ENCODE measurements at places on chromosomes 16 and 17.

DNA sequence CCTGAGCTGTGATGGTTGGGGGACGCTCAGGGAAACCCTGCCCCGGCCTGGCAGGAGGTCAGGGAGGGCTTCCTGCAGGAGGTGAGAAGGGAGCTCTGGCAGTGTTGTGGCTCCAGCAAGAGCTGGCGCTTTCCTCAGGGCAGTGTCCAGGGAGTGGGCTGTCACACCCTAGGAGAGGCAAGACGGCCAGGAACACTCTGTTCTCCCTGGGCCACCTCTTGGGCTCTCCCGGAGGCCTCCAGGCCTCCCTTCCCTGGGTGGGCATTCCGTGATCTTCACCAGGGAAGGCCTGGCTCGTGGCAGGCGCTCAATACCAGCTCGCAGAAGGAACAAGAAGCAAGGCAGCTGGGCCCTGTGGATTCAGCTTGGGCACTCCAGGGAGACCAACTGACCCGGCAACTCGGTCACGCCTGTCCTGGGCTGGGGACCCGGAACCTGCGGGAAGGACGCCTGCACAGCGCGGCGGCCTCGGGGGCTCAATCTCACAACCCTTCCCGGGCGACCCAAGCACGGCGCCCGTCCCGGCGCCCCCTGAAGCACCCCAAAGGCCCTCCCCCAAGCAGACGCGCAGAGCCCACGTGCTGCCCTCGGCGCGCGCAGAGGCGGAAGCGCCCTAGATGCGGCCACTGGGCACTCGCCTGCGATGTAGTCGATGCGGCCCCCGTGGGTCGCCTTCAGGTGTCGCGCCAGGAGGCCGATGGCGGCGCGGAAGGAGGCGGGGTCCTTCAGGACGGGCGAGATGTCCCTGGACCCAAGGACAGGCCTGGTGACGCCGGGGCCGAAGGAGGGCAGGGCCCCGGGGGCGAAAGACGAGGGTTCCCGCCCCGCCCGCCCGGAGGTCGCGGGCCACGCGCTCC, 588 bp downstream of the APRT start:
- DNase-seq: peak; percentile 84

- no peak for DNase-seq
Measured at GRCh38 chr17:44970136-44970741, 2.1 kb upstream of the C1QL1 start.

GRCh38 chr17:40111221-40112128, 10.3 kb upstream of the MSL1 start:
- DNase-seq: peak; percentile 87

DNA sequence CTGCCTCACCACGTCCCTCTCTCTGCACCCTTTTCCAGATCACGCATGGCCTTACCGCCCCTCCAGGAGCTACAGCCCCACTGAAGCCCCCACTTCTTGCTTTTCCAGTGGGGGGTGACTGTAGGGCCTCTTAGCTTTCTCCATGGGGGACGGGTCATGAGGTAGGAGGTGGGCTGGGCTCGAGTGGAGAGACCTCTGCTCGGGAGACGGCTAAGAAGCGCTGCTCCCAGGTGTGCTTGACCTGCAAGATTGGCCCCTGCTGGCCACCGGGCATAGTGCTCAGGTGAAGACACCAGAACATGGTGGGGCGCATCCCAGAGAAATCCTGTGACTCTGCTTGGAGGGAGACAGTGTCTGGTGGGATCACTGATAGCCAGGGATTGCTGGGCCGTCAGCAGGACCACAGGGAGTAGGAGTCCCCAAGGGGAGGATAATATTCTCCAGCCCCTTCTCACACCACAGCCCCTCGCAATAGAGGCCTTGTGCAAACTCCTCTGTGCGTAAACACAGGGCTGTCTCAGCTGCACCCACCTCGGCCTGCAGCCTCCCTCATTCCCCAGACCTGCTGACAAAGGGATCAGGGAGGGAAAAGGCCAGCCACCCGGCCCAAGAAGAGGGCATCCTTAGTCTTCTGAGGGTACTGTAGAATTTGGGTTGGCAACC, 8.9 kb upstream of the GALK1 start:
- DNase-seq: no peak

GRCh38 chr16:31129568-31130335, 5.8 kb downstream of the PRSS8 start:
- DNase-seq: no peak

- no peak for DNase-seq
Measured at GRCh38 chr16:69903865-69904415, 47.2 kb upstream of the CLEC18A start.

DNA sequence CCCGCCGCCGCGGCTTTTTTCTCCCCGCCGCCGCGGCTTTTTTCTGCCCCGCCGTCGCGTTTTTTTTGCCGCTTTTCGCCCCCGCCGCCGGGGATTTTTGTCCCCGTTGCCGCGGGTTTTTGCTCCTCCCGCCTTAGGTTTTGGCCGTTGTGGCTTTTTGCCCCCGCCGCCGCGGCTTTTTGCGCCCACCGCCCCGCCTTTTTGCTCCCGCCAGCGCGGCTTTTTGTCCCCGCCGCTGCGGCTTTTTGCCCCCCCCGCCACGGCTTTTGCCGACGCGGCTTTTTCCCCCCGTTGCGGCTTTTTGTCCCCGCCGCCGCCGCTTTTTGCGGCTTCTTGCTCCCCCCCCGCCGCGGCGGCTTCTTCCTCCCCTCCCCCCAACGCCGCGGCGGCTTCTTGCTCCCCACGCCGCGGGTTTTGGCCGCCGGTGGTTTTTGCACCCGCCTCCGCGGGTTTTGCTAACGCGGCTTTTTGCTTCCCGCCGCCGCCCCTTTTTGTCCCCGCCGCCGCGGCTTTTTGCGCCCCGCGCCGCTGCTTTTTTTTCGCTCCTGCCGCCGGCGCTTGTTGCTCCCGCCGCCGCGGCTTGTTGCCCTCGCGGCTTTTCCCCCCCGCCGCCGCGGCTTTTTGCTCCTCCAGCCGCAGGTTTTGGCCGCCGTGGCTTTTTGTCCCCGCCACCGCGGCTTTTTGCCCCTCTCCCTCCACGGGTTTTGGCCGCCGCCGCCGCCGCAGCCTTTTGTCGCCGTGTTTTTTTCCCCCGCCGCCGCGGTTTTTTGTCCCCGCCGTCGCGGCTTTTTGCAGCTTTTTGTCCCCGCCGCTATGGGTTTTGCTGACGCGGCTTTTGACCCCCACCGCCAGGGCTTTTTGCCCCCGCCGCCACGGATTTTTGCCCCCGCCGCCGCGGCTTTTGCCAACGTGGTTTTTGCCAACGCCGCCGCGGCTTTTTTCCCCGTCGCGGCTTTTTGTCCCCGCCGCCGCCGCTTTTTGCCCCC, 150.3 kb downstream of the KCNJ18 start:
- DNase-seq: no peak

- no peak for DNase-seq
Measured at GRCh38 chr17:67280279-67280678, 35.3 kb upstream of the HELZ start.

GRCh38 chr17:14014657-14015056, 54.6 kb upstream of the COX10 start:
- no peak for DNase-seq

DNA sequence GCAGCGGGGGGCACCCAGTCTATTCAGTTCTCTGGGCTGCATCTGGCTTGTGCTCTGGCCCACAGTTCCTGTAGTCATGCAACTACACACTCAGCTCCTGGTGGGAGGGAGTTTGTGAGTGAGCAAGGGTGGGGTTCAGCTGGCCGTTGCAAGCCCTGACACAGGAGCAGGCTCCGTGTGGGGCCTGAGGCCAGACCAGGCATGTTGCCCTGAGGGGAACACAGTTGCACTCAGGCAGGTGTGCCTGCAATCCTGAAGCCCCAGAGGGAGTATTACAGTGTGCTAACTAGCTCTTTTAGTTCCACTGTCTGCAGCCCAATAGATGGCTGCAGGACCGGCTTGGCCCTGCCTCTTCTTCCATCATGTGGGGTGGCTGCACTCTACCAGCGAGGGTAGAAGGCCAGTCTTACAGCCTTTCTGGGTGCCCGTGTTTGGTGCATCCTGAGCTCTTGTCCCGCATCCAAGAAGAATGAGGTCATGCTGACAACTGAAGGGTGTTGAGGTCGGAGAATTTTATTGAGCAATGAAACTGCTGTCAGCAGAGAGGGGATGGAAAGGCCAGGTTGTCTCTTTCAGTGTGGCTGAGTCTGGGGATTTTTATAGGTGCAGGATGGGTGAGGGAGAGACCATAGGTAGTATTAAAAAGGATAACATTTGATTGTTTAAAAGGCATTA, 49.9 kb upstream of the ELAC2 start:
- no peak for DNase-seq

DNA sequence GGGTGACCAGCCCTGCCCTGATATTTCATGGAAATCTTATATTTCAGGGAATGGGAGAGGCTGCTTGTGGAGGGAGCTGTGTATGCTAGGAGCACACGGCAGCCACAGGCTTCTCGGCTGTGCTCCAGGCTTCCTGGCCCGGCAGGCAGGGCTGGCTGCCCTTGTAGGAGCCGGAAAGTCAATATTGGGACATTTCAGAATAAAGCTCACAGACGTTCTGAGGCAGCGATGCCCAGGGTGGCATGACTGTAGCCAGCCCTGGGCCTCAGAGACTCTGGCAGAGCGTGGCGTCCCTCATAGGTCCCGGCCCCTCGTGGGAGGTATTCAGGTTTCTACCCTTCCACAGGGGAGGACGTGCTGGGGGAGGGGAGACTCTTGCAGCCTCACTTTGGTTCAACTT, 65.7 kb downstream of the BANP start:
- no peak for DNase-seq

DNA sequence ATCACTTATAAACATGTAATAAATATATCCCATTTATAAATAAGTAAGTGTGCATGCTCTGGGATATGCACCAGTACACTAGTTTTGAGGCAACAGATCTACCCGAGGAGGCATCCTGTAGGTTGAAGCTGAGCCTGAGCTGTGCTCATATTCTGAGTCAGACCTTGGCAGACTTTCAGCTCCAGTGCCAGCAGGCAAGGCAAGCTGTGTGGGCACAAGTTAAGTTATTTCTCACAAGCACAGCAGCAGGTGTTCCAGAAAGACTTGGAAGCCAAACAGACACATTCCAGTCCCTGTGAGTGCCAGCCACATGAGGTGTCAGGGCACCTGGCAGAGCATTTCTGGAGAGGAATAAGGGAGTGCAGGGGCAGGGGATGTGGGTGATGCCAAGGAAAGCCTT, 1.3 kb upstream of the CLEC19A start:
- DNase-seq: no peak

DNA sequence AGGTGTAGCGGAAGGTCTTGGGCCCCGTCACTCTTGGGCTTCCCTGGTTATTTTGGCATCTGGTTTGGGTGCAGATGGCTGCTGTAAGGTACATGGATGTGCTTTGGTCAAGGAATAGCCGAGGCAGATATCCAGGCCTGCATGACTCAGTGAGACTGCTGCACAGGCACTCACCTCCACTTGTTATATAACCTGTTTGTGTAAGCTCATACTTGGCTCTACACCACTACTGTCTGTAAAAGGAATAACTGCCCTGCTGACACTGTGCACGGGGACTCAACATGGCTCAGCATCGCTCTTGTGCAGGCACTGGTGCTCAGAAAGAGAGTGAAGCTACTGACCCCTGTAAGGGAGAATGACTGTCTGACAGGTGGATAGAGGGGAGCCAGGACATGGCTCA, 42.3 kb upstream of the ARL4D start:
- no peak for DNase-seq

- no peak for DNase-seq
Measured at GRCh38 chr17:351875-352420, 659 bp downstream of the RPH3AL start.

- DNase-seq: no peak
Measured at GRCh38 chr16:65716737-65717700, 595.2 kb upstream of the CDH11 start.

DNA sequence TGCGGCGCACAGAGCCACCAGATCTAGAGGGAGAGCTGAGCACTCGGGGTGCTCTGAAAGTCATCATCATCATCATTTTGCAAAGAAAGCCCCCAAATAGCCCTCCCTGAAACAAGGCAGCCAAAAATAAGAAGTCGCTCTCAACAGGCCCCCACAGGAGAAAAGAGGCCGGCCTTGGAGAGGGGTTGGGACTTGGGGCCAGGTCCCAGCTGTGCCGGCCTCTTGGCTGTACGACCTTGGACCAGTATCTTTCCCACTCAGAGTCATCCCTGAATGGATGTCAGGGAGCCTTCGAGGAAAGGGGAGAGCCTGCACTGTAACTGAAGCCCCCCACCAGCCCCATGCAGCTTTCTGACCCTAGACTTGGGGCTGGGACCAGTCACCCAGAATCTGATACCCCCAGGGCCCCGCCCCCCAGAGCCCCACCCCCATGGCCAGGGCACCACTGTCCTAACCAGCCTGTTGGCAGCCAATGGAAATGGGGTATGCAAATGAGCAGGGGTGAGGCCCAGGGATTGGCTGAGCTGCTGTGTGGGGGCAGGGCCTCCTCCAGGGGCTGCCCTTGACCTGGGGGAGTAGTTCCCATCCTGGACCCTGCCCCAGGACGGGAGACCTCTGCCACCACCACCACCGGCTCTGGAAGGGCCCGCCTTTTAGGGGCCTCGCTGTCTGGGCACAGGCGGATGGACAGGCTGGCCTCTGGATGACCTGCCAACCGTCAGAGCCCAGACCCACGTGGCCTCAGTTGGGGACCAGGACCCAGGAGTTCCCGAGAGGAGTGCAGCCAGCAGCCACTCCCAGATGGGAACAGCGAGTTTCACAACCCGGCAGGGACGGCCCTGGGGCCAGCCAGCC, 15.4 kb downstream of the ZFPM1 start:
- DNase-seq: no peak

- no peak for DNase-seq
Measured at GRCh38 chr16:86733546-86734254, 155.4 kb downstream of the FOXL1 start.

DNA sequence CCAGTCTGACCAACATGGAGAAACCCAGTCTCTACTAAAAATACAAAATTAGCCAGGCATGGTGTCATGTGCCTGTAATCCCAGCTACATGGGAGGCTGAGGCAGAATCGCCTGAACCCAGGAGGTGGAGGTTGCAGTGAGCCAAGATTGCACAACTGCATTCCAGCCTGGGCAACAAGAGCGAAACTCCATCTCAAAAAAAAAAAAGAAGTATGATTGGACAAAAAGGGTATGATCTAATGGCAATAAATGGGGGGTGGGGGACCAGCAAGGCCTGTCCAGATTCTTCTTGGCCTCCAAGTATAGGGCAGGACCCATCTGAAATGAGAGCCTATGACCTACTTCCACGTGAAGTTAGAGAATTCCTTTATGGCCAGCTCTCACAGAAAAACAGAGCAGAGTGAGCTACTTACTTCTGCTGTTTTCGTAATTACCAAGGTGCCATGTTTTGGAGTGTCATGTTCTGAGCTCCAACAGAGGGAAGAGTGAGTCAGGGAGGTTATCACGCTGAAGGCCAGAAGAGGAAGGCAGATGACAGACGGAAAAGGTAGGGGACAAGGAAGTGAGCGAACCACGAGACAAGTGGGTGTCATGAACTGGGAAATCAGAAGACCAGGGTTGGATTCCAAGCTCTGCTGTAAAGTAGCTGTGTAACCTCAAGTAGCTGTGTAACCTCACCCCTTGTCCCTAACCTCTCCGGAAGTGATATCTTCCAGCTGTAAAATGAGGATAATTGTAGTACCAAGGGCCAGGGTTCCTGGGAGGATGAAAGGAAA, 3.6 kb upstream of the ZMYND15 start:
- DNase-seq: no peak

GRCh38 chr17:17728146-17728545, 46.9 kb downstream of the RAI1 start:
- no peak for DNase-seq

- DNase-seq: no peak
Measured at GRCh38 chr16:64150193-64150592, 971.7 kb downstream of the CDH11 start.

GRCh38 chr17:67594115-67594880, 123.4 kb upstream of the NOL11 start:
- no peak for DNase-seq

- no peak for DNase-seq
Measured at GRCh38 chr17:70865993-70866804, 696.9 kb downstream of the KCNJ2 start.

GRCh38 chr16:48905632-48906505, 295.9 kb upstream of the N4BP1 start:
- no peak for DNase-seq
